Stimulated activated CD8-positive, alpha-beta memory T cell treated with anti-CD3 and anti-CD28 coated beads, Interleukin-15, amount 100 ng/mL, for 24 hours (primary cell): ENCODE measurements at places on chromosomes 2 and 18.

GRCh38 chr18:44626807-44627206, 53.9 kb upstream of the SETBP1 start:
- DNase-seq, result no peak

DNA sequence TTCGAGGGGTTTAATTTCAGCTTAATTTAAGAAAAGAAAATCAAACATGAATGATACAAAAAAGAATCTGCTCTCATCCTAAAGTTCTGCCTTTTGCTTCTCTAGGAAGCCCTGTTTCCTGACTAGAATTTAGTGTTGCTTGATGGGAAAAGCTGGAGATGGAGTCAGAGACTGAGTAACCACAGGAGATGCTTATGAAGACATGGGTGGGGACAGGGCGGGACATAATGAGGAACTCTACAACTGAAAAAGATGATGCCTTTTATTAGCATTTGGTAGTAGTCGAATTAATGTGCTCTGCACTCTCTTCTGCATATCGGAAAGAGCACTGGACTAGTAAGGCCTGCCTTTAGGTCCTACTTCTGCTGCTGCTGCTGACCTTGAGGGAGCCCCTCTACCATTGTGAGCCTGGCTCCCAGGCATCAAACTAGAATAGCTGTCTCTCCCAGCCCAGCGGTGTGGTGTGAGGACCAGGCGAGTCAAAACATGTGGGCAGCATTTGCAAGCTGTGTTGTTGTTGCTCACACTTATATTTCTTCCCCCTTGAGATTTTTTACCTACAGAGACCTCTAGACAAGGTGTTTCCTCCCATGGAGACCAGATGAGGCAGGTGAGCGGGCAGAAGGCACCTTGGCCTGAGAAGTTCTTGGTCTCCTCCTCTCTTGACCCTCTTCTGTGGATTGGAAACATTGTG, 61.5 kb downstream of the INPP4A start:
- DNase-seq, result no peak

DNA sequence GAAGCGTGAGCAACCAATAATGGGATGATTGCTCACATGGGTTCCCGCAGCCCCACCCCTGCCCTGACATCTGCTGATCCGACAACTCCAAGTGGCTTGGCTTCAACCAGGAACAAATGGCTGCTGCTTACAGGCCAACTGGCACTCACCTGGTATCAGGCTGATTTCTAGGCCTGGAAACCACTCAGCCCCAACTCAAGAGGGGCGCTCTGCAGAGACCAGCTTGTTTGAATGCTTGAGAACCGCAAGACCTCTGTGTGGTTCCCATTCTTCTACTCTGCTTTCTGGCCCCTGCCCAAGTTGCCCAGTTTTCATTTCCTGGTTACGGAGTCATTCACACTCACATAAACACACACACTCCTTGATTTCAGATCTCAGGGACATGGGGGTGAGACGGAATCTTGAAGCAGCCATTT, 52.0 kb downstream of the TNP1 start:
- DNase-seq, result no peak

GRCh38 chr2:54556621-54557121, 100.5 kb downstream of the SPTBN1 start:
- no peak for DNase-seq

DNA sequence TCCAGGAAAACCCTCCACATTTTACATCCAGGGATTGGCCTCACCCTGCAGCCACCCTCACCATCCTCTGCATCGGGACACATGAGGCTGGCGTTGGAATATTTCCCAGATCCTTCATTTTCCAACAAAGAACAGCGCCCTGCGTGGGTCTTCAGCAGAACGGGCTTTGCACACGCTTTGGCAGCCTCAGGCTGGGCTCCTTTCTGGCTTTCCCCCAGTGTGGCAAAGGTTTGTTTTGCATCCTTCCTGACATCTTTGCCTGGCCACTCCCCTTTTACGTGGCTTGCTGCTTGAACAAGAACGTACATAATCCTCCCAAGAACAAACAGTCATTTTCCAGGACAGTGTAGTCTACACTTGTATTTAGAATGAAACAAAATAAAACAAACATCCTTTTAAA, 25.6 kb upstream of the GREB1 start:
- DNase-seq, result no peak

- DNase-seq, result no peak
These were observed 1403.0 kb upstream of the NXPH2 start for GRCh38 chr2:140183056-140183765.

- DNase-seq, result no peak
These were observed 682.7 kb upstream of the FANCL start for GRCh38 chr2:58923869-58924268.

- no peak for DNase-seq
These were observed 12.8 kb downstream of the SPEG start for GRCh38 chr2:219447242-219448098.

DNA sequence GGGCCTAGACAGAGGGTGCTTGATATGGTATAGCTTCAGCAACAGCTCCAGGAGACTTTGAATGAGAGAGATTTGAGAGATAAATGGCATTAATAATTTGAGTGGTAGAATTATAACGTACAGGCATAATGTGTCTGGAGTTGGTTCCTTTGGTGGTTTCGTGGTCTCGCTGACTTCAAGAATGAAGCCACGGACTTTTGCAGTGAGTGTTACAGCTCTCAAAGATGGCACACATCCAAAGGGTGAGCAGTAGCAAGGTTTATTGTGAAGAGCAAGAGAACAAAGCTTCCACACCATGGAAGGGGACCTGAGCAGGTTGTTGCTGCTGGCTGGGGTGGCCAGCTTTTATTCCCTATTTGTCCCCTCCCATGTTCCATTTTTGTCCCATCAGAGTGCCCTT, 23.1 kb downstream of the PDCD1 start:
- no peak for DNase-seq

DNA sequence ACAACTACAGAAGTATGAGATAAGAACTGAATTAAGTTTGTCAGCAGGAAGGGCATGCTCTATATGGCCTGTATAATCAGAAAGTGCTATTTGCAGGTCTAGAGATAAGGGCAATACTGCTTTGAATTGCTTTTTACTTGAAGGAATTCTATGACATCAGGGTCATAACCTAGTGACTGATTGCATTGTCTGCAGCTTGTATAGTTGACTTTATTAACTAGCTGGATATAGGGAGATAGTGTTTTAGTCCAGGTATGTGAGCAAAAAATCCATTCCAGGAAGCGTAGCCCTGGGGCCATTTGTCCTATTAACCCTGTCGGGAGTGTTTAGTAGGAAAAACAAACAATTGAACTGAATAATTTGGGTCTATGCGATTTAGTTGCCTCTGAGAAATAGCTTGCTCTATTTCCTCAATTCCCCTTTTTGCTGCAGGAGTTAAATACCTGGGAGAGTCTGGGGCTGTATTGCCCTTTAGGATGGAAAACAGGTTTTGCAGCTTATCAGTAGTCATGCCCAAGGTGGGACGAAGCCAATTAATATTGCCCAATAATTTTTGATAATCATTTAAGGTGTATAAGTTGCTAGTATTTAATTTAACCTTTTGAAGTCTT, 30.0 kb downstream of the HTR2B start:
- no peak for DNase-seq

DNA sequence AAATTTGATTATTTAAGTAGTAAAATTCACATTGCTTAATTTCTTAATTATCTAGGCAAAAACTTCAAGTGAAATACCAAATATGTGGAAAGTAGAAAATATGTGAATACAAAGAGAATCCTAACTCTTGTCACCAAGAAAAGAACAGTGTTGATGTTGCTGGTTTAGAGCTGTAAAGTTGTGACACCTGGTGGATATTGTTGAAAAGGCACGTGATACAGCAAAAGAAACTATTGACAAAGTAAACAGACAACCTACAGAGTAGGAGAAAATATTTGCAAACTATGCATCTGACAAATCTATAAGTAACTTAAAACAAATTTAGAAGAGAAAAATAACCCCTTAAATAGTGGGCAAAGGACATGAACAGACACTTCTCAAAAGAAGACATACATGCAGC, 25.6 kb upstream of the ZC3H15 start:
- DNase-seq, result no peak

GRCh38 chr2:71281950-71282349, 49.6 kb upstream of the ZNF638 start:
- no peak for DNase-seq

DNA sequence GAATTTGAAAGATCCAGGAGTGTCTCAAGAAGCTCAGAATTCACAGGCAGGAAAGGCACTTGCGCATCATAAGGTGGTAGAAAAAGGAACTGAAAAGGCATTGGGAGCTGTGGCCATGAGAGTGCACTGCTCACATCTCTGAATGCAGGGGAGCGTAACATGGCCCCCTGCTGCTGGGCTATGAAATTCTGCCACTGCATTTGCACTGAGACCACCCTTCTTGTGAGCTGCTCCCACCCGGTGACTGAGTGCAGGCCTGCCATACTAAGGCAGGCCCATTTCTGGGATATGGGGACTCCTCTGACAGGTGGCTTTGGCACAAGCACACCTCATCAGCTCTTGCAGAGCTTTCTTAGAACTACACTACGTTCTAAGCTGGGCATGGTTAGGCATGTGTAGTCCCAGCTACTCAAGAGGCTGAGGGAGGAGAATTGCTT, 25.3 kb upstream of the STARD7 start:
- no peak for DNase-seq

GRCh38 chr2:190178066-190178722, 115.7 kb upstream of the MSTN start:
- DNase-seq, result no peak

DNA sequence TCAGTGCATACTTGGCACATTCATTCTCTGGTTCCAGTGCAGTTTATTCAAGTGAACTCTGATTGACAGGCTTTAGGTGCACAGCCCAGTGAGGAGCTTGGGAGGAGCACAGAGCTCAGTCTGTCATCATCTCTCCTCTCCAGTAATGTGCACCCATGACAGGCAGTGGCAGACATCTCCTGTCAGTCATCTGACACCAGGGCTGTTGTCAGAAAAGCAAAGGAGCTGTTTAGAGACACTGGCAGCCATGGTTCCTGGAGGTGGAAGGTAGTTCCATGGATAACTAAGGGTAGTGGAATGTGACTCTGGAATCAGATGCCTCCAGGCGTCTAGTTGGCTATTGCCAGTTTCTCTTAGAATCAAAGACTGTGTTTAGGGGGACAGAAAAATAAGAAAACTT, 308.8 kb downstream of the DCDC2C start:
- DNase-seq, result no peak

DNA sequence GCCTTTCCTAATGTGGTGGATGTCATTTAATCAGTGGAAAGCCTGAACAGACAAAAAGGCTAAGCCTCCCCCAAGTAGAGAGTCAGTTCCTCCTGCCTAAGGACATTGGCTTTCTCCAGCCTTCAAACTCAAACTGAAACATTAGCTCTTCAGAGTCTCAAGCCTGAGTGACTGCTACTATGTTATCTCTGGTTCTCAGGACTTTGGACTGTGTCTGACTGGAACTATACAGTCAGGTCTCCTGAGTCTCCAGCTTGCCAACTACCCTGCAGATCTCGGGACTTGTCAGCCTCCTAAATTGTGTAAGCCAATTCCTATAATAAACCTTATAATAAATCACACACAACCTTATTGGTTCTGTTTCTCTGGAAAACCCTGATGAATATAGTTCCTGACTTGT, 12.6 kb downstream of the HYCC2 start:
- no peak for DNase-seq

- DNase-seq, result no peak
These were observed 151.8 kb upstream of the NABP1 start for GRCh38 chr2:191526091-191526490.

DNA sequence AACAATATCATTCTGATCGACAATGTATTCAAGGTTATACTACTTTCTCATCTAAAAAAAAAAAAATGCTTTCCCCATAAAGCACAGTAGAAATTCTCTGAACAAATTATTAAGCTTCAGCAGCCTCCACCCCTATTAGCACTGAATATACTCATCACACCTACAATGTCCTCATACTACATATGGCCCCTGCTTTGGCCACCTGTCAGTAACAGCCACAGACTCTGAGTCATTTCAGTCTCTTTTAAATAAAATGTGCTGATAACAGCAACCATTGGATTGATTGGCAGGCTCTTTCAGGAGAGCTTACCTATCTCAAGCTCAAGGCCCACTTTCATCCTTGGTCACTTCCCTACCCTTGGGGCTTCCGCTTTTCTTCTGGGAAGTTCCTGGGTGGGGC, 236.7 kb downstream of the TMX3 start:
- DNase-seq, result no peak

- DNase-seq, result no peak
These were observed 160.3 kb downstream of the SEPTIN10 start for GRCh38 chr2:109453371-109453995.

DNA sequence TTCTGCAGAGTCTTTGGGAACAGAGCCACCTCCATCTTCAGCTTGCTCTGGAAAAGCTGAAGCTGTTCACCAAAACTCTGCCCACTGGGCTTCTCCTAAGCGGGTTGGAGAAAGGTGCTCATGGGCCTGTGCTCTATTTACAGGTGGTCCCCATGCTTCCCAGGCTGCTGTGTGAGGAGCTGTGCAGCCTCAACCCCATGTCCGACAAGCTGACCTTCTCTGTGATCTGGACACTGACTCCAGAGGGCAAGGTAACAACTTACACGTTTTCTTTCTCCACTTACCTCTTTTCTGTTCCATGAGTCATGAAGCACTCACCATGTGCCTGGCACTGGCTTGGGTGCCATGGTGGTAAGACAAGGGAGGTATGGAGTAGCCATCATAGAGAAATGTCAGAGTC, 129.5 kb upstream of the ALPP start:
- no peak for DNase-seq

DNA sequence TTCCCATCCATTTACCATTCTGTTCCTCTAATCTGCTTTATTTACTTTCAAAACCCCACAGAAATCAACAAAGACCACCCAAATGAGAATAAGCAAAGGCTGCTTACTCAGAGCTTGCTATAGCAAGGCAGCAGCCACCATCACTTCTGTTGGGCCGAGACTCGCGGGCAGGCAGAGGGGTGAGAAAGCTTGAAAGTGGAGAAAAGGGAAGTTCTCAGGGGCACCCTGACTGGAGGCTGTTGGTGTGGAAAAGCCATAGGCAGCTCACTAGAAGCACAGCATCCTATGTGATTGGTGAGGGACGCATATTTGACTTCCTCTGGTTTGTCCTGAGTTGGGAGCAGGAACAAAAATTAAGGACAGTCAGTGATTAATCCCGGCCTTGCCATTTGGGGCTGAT, 269.7 kb upstream of the THSD7B start:
- no peak for DNase-seq
